Central memory CD8-positive, alpha-beta T cell (primary cell): ENCODE measurements at places on chromosomes 7 and 10.

DNA sequence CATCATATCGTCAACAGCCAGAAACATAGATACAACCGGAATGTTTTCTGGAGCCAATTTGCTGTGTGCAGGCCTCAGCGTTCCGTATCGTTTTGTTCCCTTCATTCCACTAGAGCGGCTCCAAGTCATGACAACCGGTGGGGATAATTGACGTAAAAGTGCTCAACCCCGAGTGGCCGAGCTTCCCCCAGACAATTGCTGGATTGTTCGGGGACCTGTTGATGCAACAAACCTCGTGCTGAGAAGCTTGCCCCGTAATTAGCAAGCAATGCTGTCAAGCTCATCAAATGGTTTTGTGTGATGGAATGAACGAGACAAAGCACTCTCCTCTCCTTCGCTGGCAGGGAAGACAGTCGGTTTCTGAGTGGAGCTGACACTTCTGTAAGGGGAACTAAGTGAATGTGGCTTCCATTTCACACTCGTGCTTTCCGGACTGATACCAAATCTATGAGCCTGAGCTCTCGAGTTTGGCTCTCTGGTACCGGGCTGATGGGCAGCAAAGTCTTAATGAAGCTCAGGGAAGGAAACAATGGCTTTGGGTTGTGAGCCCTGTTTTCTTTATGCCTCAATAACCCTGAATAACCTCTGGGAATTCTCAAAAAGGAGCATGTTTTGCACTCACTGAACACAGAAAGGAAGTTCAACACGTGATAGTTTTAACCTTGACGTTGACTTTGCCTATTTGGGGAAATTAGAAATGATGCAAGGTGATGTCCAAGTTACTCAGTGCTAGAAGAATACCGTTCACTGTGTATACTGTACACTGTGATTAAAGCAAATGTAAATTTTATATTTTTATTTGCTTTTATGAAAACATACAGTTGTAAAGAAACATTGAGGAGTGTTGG is 220.5 kb downstream of the BAMBI start:
- DNase-seq: no peak

GRCh38 chr7:151435103-151435916 is 4.6 kb downstream of the CRYGN start:
- DNase-seq: no peak

- DNase-seq: no peak
These were observed 63.2 kb downstream of the CACNB2 start for GRCh38 chr10:18203471-18203870.

GRCh38 chr7:63900394-63901203 is 98.0 kb upstream of the ZNF722 start:
- peak; percentile 64 for DNase-seq

DNA sequence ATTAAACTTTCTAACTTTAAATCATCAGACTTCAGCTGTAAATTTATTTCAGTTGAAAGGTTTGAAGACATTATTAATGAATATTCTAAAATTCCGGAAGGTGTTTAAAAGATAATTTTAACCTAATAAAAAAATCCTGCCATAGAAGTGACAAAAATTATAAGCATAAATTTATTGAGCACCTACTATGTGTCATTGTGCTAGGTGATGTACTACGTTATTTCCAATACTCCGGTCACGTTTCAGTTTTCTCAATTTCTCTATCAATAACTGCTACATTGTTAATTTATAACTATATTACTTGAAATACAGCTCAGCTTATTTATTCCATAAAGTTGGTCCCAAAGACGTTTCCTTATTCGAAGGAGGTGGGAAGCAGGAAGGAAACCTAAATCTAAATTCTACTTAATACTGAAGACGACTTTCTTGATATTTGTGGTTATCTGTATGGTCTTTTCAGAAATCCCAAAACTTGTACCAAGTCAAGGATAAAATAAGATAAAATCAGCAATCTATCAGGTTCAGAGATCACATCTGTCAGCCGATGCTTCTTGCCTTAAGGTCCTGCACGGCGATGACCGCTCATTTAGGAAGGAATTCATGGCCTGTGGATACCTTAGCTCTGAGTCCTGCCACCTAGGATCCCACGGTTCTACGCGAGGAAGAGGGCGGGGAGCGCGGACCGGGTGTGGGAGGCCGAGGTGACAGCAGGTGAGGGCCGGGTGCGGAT is 1.2 kb upstream of the ZEB1 start:
- no peak for DNase-seq

DNA sequence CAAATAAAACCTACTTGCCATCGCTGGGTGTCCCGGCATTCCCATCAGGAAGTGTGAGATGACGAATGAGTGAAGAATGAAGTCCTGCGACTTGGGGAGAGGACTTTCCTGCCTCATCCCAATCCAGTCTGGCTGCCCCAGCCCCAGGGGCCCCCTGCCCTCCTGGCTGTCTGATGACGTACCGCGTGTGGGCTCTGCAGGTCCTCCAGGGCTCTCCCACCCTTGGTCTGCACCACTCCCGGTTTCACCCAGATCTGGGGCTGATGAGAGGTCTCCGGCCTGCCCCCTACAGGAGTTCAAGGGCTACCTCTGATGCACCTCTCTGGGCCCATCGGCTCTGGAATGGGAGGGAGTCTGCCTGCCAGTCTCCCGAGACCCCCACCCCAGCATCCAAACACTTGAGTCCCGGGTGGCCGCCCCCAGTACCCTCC is 9.8 kb downstream of the ATP6V1F start:
- no peak for DNase-seq

DNA sequence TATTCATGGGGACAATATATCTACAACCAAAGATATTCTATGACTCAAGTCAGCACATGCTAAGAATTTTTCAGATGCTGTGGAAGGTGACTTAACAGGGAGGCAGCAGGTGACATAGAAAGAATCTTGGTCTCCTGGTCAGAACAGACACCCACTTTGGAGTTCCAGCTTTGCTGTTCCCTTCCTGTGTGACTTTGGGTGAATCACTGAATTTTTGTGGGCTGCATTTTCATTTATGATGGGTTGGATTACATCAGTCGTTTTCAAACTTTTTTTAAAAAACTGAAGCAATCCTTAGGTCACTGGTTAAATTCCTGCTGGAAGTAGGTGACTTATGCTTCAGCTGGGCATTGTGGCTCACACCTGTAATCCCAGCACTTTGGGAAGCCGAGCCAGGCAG is 24.9 kb downstream of the RGR start:
- DNase-seq: no peak

GRCh38 chr10:34006471-34006870 is 672.0 kb upstream of the NRP1 start:
- DNase-seq: no peak

DNA sequence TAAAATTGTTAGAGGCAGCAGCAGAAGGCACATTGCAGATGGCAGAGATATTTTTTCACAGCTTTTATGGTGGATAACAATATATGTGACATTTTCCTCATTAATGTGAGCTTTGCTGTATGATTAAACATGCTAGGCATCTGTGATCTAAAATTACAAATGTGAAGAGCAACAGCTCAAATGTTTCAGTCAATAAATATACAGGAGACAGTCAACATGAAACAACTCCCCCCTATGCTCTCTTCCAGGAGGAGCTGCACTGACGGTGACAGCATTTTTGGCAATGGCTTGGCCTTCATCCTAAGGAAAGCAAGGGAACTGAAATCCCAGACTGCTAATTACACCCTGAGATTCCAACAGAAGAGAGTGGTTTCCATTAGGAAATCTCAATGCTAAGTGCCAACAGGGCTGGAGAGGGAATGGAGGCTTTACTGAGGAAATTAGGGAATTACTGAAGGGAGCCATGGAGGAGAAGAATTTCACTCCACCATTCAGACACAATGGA is 51.4 kb upstream of the GRB10 start:
- no peak for DNase-seq
